Stimulated activated CD4-positive, alpha-beta T cell treated with anti-CD3 and anti-CD28 coated beads, Interleukin-4, amount 100 ng/mL, for 4 hours (primary cell): ENCODE measurements at places on chromosomes 3 and 15.

DNA sequence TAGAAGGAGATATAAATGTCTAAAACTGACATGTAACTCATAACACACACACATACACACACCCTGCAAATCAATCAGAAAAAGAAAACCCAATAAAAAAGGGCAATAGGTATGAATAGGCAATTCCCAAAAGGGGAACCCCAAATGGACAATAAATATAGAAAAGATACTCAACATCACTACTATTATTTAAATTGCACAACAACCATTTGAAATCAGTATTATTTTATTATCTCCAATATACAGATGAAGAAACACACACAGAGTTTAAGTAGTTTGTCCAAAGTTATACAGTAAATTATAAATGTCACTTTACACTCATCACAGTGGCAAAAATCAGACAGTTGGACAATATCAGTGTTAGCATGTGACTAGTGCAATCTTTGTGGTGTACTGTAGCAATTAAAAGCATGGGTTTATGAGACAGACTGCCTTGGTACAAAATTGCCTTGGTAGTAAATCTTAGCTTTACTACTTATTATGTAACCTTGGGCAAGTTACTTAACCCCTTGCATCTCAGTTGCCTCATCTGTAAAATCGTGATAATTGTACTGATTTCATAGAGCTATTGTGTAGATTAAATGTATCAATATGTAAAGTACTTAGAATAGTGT, 3.4 kb upstream of the FSTL1 start:
- DNase-seq = no peak

GRCh38 chr15:98505611-98506031, 142.7 kb upstream of the IGF1R start:
- no peak for DNase-seq

DNA sequence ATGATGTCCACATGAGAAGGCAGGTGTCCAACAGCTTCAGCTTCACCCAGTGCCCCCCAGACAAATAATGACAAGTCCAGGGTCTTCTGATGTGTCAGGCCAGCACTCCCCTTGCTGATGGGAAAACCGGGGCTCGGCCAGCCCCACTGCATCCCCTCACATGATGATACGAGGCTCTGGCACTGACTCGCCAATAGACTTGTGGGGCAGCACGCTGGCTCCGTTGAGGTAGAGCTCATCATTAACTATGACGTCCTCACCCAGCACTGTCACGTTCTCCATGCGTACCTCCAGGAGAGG, 2.1 kb upstream of the AMIGO3 start:
- no peak for DNase-seq

DNA sequence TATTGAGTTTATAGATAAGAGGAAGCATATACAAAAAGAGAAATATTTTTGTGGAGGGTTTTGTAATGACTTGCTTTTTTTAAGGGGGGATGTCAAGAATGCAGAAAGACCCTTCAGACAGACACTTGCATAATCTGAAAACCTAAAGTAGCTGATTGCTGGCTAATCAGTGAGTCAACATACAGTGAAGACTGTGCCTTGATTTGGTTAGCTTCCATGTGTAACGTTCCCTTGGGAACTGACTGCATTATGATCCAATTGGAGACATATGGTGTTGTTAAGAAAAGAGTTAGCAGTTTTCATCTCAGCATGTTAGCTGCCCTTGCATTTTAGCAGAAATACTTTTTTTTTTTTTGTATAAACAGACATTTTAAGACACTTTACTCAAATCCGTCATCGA, 483.2 kb downstream of the RBMS3 start:
- DNase-seq = no peak

GRCh38 chr15:40235201-40235885, 3.5 kb upstream of the PAK6 start:
- no peak for DNase-seq

GRCh38 chr3:119631516-119631915, 28.9 kb downstream of the POPDC2 start:
- DNase-seq = no peak
